ENCODE measurements at places on chromosomes 13 and 19.
A peak's percentile ranks its signal among the peaks of the same experiment; 100 is the strongest.

GRCh38 chr13:42880056-42880605 lies 98.7 kb downstream of the FAM216B start:
- DNase-seq = no peak

DNA sequence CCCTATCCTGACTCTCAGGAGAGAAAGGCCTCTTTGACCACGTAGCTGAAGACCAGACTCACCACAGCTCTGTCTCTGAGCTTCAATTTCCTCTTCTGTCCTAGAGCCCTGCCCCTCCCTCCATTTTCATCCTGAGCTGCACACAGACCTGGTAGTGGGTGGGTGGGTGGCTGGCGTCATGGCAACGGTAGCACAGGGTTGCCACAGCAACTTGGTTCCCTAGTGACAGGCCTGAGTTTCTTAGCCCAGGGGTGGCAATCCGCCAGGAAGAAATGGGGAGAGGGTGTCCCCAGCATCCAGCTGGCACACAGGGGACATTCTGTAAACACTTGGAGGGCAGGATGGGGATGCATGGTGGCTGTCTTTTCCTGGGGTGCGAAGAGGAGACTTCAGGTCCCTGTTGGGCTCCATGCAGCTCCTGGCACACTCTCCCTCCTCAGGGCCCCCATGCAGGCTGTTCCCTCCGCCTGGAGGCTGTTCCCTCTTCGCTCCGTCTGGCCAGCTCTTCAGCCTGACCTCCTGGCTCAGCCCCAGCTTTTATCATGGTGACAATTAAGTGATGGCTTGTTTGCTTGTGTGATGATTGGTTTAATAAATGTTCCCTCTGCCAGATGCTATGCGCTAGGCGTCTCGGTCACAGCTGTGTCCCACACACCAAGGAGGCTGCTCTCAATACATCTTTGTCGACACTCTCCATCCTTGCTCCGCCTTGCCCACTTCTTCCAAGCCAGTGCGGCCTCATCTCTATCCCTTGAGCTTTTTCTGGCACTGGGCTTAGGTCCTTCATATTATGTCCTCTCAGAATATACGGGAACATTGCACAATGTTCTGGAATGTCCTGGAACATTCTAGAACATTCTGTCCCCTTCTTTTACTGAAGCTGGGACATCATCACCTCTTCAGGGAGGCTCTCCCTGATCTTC lies 7.4 kb upstream of the KLHL26 start:
- no peak for DNase-seq

DNA sequence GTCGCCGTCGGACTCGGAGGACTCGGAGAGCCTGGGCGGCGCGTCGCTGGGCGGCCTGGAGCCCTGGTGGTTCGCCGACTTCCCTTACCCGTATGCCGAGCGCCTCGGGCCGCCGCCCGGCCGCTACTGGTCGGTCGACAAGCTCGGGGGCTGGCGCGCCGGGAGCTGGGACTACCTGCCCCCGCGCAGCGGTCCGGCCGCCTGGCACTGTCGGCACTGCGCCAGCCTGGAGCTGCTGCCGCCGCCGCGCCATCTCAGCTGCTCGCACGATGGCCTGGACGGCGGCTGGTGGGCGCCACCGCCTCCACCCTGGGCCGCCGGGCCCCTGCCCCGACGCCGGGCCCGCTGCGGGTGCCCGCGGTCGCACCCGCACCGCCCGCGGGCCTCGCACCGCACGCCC lies 2.5 kb upstream of the GRWD1 start:
- DNase-seq = no peak

DNA sequence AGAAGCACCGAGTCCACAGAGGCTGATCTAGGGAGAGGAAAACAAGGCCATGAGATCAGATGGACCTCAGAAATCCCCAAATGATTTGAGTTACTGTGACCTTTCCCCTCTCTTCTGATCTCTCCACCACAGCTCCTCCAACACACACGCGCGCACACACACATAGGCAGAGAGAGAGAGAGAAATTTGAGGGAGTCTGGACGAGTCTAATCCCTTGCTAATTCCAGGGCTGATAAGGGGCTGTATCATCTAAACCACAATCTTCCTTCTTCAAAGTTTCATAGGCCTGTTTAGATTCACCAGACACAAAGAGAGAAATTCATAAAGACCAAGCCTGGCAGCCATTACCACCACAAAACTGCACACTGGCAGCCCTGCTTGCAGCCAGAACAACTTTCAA lies 8.6 kb downstream of the ZFP82 start:
- no peak for DNase-seq

GRCh38 chr13:41568972-41569351 lies 111.6 kb downstream of the RGCC start:
- DNase-seq = no peak

DNA sequence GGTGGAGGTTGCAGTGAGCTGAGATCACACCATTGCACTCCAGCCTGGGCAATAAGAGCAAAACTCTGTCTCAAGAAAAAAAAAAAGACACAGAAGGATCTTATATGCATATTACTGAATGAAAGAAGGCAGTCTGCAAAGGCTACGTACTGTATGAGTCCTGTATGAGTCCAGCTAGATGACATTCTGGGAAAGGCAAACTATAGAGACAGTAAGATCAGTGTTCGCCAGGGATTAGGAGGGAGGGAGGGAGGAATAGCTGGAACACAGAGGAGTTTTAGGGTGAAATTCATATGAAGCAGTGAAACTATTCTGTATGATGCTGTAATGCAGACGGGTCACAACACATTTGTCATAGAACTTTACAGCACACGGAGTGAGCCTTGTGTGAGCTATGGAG lies 165.9 kb upstream of the RNF113B start:
- DNase-seq = no peak

GRCh38 chr19:39297931-39298634 lies 1.9 kb downstream of the IFNL1 start:
- no peak for DNase-seq

DNA sequence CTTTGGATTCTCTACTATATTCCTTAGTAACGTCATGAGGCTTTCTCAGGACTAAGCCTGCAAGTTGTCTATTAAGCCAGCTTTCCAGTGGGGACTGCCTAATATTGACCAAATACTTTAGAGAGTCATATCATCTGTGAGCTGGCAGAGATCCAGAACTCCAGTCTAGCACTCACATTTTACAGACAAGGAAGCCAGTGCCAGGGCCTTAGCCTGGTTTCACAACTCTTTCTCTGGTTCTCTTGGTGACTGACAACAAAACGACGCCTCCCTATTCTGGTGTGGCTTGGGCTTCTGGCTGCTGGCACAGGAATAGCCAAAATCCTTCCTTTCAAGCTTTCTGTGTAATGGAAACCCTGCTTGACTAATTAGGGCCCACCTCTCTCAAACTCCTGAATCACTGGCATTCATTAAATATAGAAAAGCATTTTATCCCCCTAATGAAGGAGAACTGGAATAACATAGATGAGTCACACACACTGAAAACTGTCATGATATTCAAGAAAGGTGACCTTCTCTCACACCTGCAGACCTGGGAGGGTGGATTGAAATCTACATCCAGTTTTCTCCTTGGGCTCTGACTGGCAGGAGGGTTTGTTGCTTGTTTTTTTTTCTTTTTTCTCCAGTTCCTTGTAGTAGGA lies 75.2 kb upstream of the UBL3 start:
- DNase-seq = no peak

- no peak for DNase-seq
Observed at GRCh38 chr19:35061583-35062373, 20.3 kb downstream of the HPN start.

- DNase-seq = no peak
Observed at GRCh38 chr13:40790154-40790616, 774 bp downstream of the SLC25A15 start.

GRCh38 chr13:100899720-100900316 lies 225.2 kb upstream of the TMTC4 start:
- no peak for DNase-seq

GRCh38 chr13:113001241-113002140 lies 32.5 kb downstream of the MCF2L start:
- no peak for DNase-seq

GRCh38 chr19:29410601-29411000 lies 115.2 kb upstream of the VSTM2B start:
- DNase-seq = no peak

- no peak for DNase-seq
Observed at GRCh38 chr19:6499052-6499790, 2.9 kb downstream of the TUBB4A start.

DNA sequence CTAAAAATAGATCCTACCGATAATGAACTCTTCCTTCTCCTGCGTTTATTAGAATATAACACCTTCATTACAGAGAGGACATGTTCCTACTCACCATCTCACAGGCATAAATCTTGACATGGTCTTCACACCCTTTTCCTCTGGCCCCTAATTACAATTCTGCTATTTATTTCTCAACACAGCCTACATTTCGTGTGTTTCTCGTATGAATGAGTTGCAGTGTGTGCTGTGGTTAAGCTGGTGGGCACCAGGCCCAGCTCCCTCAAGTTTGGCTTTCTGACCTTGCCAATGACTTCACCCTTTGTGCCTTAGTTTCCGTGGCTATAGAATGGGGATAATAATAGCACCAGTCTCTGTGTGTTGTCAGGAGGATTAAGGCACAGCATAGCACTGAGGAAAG lies 12.3 kb upstream of the KATNAL1 start:
- no peak for DNase-seq

- DNase-seq = no peak
Observed at GRCh38 chr19:18017275-18018083, 9.5 kb downstream of the ARRDC2 start.

- DNase-seq = no peak
Observed at GRCh38 chr19:46386996-46387712, 26.2 kb downstream of the CCDC8 start.

DNA sequence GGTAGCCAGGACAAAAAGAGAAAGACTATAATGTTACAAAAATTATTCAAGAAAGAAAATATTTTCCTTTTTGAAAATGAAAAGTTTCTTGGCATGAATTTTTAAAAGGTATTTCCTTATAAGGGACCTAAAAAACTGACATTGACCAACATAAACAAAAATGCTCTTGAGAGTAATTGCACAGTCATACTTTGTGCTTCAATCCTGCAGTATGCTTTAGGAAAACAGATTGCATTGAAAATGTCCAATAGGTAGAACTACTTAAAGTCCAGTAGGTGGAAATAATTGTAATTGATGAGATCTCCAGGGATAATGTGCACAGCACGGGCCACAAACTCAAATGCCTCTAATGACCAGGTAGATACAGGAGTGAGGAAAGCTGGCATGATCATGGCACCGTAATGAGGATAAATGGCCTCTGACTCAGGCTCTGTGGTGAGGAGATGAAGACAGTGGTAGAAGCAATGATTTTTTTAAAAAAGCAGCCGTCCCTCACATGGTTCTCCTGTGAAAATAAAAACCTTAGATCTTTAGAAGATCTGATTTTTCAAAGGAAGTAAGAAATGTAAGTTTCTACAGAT lies 278.0 kb downstream of the ITGBL1 start:
- no peak for DNase-seq

- no peak for DNase-seq
Observed at GRCh38 chr13:101017123-101017872, 342.7 kb upstream of the TMTC4 start.

DNA sequence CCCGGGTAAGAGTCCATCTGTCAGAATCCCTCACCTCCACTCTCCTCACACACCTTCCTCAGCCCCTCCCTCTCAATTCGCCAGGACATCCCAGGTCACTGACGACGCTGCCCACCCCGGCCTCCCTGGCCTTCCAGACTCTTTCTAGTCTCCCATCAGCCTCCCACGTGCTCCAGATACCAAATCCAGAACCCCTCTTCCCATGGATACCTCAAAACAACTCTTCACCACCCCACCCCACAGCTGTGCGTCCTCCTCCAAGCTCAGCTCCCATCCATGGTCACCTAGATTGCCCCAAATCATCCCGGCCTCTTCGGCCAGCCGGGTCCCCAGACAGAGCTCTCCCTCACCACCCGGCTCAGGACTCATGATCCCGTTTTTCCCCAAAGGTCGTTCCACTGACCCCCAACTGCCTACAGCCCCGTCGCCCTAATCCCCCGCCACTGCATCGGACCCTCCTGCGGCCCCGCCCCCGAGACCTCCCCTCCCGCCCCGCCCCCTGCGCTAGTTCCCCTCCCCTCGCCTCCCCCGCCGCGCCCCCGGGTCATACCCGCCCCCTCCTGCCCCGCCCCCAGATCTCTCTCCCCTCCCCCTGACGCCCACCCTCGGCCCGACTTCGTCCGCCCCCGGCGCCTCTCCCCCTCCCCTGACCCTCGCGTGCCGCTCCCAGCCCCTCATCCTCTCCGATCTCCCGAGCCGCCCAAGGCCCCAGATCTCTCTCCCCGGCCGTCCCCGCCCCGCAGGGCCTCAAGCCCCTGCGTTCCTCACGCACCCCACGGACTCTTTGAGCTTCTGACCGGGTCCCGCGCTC lies 546 bp downstream of the UBXN6 start:
- peak; percentile 27 for DNase-seq

- no peak for DNase-seq
Observed at GRCh38 chr13:37923236-37923635, 53.7 kb upstream of the TRPC4 start.

GRCh38 chr13:20492641-20493040 lies 33.0 kb downstream of the CRYL1 start:
- DNase-seq = peak; percentile 63
